A549 treated with dexamethasone at 1 μM for 4 hours (cell line): ENCODE measurements at places on chromosomes 5 and 9. TPM values are rescaled to one million over a fixed set of nuclear protein-coding genes. Genes with fewer than 3 reads are reported as not detected.

Gene LRRC70
- 0.06 to 0.40 TPM (median 0.30 TPM) in 5 replicates for total RNA-seq

Gene C5orf52
- total RNA-seq, result not detected in 5 replicates

Gene ASPN
- not detected in 5 replicates for total RNA-seq

Gene ELOVL7
- 9.4 to 13.9 TPM (median 10.9 TPM) in 5 replicates for total RNA-seq

Gene PCDHGA12
- total RNA-seq, result not detected in 5 replicates

Gene CEL
- total RNA-seq, result 0.30 to 0.85 TPM (median 0.69 TPM) in 5 replicates

Gene PCDHGB1
- total RNA-seq, result 1.5 to 2.2 TPM (median 1.8 TPM) in 5 replicates

Gene UGT3A2
- not detected in 5 replicates for total RNA-seq

Gene CDK9
- 42.0 to 50.0 TPM (median 43.1 TPM) in 5 replicates for total RNA-seq

Gene PAIP2
- 80.9 to 96.6 TPM (median 87.0 TPM) in 5 replicates for total RNA-seq

Gene CYSRT1
- total RNA-seq, result 3.6 to 5.1 TPM (median 4.6 TPM) in 5 replicates

Gene FOXD4
- total RNA-seq, result 0.20 to 0.66 TPM (median 0.34 TPM) in 5 replicates

Gene KCNN2
- total RNA-seq, result 0.09 to 0.16 TPM (median 0.12 TPM) in 5 replicates

Gene GNA14
- 0.09 TPM in 1 of 5 replicates, not detected in the others for total RNA-seq

Gene SELENOP
- 0.13 to 0.34 TPM (median 0.21 TPM) in 5 replicates for total RNA-seq

Gene OSTF1
- total RNA-seq, result 14.2 to 18.0 TPM (median 15.7 TPM) in 5 replicates

Gene MARVELD2
- 2.7 to 3.5 TPM (median 2.8 TPM) in 5 replicates for total RNA-seq

Gene HIGD2A
- total RNA-seq, result 239 to 292 TPM (median 247 TPM) in 5 replicates

Gene PROB1
- total RNA-seq, result 0.12 to 0.27 TPM (median 0.24 TPM) in 5 replicates

Gene SSNA1
- 99.1 to 134 TPM (median 125 TPM) in 5 replicates for total RNA-seq

Gene TEX48
- not detected in 5 replicates for total RNA-seq

Gene SERF1A
- 0.22 to 3.6 TPM (median 0.95 TPM) in 5 replicates for total RNA-seq

Gene GHR
- 0.04 to 0.07 TPM (median 0.06 TPM) in 5 replicates for total RNA-seq

Gene STPG3
- total RNA-seq, result not detected in 5 replicates

Gene PHYHD1
- 0.08 to 0.42 TPM (median 0.38 TPM) in 5 replicates for total RNA-seq
